ENCODE measurements at places on chromosomes 5 and 9. TPM values are rescaled to one million over a fixed set of nuclear protein-coding genes. Genes with fewer than 3 reads are reported as not detected.

Gene CERT1
- total RNA-seq = 50.2 TPM

Gene SPAG8
- 0.46 TPM for total RNA-seq

Gene BARHL1
- not detected for total RNA-seq

Gene PFDN1
- 56.2 TPM for total RNA-seq

Gene NCS1
- 38.1 TPM for total RNA-seq

Gene TMEM215
- total RNA-seq = 0.33 TPM

Gene GABBR2
- total RNA-seq = 0.94 TPM

Gene PAEP
- not detected for total RNA-seq

Gene MAMDC2
- total RNA-seq = 4.6 TPM

Gene DAB2IP
- total RNA-seq = 22.0 TPM

All from H9 (cell line).